Progenitor cell of endocrine pancreas (in vitro differentiated cells): ENCODE measurements at places on chromosomes 3 and 15.
A peak's percentile ranks its signal among the peaks of the same experiment; 100 is the strongest.

GRCh38 chr3:139122221-139122581, 77.5 kb upstream of the PRR23C start:
- DNase-seq: no peak

GRCh38 chr15:24956111-24956838, 1.5 kb downstream of the SNRPN start:
- peak; percentile 53 for DNase-seq

GRCh38 chr3:37338500-37338899, 164.1 kb upstream of the LRRFIP2 start:
- no peak for DNase-seq

DNA sequence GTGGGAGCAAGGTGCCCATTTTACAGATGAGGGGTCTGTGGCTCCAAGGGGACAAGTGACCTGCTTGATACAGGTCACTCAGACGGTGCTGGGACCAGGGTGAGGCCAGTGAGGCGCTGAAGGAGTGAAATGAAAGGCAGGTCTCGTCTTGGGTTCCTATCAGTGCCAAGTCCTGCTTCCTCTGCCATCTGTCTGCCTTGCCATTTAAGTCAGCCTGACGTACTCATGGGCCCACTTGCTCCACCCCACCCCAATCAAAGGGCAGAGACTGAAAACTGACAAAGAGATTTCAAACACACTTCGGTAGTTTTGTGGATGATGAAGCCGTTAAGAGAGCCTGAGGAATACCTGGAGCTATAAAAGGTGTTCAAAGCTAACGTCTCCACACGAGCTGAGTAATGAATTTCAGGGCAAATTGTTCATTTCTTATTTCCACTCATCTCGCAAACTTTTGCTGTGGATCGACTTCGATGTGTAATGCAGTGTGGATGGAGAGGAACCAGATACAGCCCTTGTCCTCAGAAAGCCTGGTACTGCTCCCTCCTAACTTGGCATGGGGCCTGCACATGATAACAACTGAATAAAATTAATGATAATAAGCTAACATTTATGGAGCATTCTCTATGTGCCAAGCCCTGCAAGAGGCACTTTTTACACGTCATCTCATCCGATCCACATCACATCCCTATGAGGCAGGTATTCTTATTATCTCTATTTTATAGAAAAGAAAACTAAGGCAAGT, 36.6 kb downstream of the ATP2B2 start:
- DNase-seq: no peak

GRCh38 chr3:17749705-17750293, 7.4 kb upstream of the TBC1D5 start:
- no peak for DNase-seq

- DNase-seq: no peak
Measured at GRCh38 chr3:112530573-112530972, 31.2 kb downstream of the ATG3 start.

- DNase-seq: no peak
Measured at GRCh38 chr3:40886660-40887425, 312.5 kb upstream of the CTNNB1 start.

- no peak for DNase-seq
Measured at GRCh38 chr3:162699291-162699690, 1202.7 kb downstream of the OTOL1 start.

- DNase-seq: no peak
Measured at GRCh38 chr15:94671858-94672532, 440.6 kb downstream of the MCTP2 start.

DNA sequence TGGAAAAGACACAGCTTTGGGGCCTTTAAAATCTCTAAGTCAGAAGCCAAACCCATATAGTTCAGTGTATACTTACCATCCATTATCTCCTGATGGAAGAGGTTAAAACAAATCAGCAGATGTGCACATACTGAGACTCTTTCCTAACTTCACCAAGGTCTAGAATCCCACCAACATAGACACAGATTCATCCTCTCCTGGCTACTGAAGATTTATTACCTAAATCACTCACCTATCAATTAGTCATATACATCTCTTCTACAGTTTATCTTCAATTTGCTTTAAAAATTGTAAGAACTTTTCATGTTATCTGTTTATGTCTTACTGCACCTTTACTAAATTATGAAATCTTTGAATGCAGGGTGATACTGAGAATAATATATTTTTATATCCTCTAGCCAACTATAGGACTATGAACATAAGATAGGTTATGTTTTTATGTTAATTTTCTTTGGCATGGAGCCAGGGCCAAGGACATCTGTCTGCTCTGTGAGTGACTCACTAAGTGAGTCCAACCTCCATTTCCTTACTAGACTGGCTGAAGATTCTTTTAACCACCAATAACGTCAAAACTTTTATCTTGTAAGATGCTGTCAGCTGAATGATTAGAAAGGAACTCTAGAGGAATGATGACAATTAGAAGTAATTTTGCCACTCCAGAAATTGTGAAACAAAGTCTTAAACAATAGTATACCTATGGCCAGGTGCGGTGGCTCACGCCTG, 397.6 kb downstream of the FOXP1 start:
- no peak for DNase-seq
